ENCODE measurements at places on chromosomes 5 and 9.

GRCh38 chr5:135723491-135723890 is 111.0 kb upstream of the SLC25A48 start:
- DNase-seq, result no peak

GRCh38 chr5:72110394-72111013 is 3.2 kb downstream of the MAP1B start:
- no peak for DNase-seq

GRCh38 chr5:88658886-88659285 is 224.1 kb downstream of the MEF2C start:
- no peak for DNase-seq

GRCh38 chr5:175027390-175027789 is 303.0 kb downstream of the MSX2 start:
- DNase-seq, result no peak

GRCh38 chr5:146660376-146660960 is 144.5 kb upstream of the GPR151 start:
- DNase-seq, result no peak

DNA sequence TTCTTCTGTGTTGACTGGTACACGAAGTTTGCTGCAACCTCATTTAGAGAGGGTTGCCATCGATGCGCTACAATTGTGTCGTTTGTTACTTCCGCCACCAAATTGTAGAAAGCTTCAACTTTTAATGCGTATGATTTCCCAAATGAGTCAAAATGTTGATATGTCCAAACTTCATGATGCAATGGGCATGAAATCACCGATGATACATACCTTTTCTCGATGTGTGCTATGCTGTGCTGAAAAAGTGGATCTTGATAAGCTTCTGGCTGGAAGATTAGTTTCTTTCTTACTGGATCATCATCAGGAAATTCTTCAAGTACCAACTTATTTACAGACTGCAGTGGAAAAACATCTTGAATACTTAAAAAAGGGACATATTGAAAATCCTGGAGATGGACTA is 65.7 kb downstream of the TMEM38B start:
- no peak for DNase-seq

GRCh38 chr5:2111569-2112105 is 228.9 kb upstream of the IRX4 start:
- DNase-seq, result no peak

DNA sequence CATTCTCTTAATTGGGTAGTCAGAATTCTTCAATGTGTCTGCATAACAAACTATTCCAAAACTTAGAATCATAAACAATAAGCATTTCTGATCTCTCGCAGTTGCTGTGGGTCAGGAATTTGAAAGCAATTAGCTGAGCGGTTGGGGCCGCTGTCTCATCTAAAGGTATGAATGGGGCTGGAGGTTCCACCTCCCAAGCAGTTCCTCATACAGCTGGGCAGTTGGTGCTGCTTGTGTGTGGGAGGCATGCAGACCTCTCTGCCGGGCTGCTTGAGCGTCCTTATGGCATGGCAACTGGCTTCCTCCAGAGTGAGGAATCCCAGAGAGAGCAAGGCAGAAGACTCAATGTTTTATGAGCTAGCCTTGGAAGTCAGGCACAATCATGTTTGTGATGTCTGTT is 30.2 kb upstream of the SEMA4D start:
- DNase-seq, result no peak

DNA sequence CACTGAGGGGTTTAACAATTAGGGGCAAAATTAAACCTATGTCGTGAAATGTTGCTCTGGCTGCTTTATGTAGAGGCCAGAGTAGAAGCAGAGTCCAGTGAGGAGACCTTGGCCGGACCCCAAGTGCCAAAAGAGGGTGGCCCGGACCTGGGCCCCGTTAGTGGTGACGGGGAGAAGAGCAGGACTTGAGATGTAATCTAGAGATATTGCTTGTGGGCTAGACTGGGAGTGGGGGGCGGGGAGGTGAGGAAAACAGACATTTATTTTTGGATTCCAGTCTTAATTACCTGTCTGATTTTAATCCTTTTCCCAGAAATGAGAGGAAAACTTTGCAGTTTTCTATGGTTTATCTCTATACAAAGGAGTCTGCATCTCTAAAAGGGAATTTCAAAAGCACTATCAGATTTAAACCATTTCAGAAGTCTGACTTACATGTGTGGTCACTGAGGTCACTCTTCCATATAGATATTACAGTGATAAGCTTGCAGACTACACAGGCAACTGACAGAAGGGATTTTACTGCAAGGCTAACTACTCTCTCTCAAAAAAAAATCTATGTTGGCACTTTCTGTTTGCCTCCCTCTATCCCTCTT is 108.1 kb downstream of the MED27 start:
- no peak for DNase-seq

GRCh38 chr9:83688921-83689320 is 18.8 kb downstream of the UBQLN1 start:
- no peak for DNase-seq

DNA sequence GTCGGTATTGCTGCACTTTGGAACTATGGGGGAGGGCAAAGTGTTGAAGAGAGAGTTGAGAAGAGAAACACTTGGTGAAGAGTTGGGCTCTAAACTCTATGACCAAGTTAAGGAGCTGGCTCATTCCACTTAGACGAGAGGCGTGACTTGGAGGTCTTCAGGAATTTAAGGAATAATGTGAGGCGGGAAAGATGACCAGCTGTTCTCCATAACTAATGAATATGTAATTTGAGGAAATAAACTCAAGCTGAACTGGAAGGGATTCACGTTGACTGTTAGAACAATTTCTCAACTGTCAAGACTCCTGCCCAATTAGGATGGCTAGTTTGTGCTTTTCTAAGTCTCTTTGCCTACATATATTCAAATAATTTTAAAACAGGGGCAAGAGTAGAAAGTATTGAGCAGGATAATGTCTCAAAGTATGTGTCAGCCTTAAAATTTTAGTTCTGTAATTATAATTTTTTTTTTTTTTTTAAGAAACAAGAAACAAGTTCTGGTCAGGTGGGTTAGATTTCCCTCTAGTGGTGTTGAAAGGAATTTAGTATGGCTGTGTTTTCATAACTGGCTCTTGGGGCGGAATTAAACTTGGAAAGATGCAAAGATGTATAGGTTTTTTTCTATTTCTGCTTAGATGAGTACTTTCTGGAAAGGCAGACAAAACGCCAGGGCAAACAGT is 33.4 kb downstream of the TMEM252 start:
- no peak for DNase-seq

GRCh38 chr9:134564431-134565170 is 77.0 kb upstream of the COL5A1 start:
- no peak for DNase-seq

DNA sequence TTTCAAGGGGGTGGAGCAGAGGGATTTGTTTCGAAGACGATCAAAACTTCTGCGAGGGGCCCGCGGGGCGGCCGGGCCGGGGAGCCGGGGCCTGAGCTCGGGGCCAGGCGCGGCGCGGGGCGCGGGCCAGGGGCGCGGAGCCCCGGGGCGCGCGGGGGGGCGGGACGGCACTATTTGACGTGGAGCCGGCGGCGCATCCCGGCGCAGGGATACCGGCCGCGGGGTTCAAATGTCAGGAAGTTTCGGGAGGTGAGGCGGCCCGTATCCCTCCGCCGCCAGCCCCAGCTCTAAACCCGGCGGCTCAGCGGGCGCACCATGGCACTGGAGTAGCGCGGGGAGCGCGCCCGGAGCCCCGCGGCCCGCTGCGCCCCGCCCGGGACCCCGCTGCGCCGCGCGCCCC is at the start of gene LMX1B:
Gene LMX1B, plus strand, starts transcription at position 278 of the 400 bp plus-strand sequence. CDS start 522 bp downstream, outside the sequence.
- DNase-seq, result no peak

GRCh38 chr9:101333490-101333889 is 51.3 kb downstream of the BAAT start:
- no peak for DNase-seq

DNA sequence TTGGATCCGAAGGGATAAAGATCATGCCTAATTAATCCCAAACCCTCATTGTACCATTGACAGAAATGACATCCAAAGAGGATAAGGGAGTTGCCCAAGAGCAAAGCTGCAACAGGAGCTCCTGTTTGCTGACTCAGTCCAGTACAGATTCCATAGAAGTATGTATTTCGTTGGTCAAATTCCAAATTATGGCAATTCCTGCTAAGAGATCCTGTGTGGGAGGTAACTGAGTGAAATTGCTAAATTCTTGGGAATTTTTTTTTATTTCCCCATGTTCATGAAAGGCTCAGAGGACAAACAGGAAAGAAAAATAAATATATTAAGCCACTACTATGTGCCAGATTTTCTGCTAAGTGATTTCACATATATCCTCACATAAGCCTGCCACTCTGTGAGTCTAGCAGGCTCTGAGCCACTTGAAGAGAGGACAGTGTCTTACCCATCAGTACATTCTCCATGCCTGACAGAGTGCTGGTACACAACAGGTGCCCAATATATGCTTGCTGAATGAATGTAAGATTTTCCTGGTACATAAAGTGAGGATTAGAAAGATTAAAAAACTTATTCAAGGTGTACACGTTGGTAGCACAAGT is 132.7 kb downstream of the GLIS3 start:
- no peak for DNase-seq

GRCh38 chr5:1868886-1869475 is 13.7 kb downstream of the IRX4 start:
- DNase-seq, result no peak

DNA sequence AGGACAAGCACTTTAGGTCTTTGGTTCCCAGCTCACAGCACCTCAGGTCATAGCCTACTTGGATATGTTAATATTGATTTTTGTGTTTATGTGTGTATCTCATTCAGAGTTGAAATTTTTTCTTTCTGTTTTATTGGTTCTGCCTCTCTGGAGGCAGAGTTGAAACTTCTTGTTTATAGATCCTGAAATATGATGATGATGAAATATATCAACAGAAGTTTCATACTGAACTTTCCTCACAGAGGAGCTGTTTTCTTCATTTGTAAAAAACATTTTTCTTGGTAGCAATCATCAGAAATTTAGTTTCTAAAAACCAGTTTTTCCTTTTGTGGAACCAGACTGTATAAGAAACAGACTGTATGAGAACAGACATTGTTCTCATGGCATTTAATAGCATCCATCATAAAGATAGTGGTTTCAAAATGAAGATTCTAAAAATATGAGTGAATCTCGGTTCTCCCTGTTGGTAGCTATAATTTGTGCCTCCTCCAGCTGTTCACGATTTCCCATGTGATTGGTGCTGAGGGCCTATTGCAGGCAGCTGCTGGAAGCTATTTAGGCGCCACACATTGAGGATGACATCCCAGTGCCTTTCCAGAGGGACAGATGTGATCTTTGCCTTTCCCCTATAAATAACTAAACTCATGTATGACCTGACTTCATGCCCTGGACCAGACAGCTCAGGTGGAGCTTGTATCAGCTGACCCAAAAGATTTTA is 39.5 kb upstream of the CFAP157 start:
- DNase-seq, result no peak

DNA sequence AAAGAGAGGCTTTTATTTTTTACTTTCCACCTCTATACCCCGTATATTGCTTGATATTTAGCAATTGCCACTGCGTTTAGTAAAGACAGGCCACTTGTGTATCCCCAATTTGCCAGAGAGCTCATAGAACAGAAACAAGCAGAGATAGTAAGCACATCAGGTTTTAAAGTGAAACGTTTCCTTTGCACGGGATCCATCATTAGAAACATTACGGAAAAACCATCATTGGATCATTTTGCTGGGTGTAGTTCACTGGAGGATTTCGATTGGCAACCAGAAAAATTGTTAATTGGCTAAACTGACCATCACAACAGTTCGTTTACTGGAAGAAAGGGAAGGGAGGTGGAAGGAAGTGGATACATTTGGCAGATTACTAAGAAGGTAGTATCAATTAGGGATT is 149.4 kb upstream of the STK32A start:
- DNase-seq, result no peak

- DNase-seq, result no peak
Observed at GRCh38 chr5:181045316-181045715, 5.2 kb downstream of the BTNL9 start.

DNA sequence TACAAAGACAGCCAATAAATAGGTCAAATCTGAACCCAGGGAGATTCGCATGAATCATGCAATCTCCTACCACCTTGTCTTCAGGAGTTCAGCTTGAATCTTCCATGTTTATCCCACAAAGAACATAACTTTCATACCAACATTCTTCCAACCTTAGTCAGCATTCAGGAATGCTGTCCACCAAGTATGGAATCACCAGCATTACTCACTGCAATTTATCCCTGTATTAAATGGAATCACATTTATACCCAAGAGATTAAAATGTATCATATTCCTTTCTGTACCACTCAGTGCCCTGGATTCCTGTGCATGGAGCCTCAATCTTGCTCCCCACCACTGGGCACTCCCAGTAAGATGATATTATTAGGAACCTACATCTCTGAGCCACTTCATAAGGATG is 162.6 kb downstream of the GLIS3 start:
- DNase-seq, result no peak

DNA sequence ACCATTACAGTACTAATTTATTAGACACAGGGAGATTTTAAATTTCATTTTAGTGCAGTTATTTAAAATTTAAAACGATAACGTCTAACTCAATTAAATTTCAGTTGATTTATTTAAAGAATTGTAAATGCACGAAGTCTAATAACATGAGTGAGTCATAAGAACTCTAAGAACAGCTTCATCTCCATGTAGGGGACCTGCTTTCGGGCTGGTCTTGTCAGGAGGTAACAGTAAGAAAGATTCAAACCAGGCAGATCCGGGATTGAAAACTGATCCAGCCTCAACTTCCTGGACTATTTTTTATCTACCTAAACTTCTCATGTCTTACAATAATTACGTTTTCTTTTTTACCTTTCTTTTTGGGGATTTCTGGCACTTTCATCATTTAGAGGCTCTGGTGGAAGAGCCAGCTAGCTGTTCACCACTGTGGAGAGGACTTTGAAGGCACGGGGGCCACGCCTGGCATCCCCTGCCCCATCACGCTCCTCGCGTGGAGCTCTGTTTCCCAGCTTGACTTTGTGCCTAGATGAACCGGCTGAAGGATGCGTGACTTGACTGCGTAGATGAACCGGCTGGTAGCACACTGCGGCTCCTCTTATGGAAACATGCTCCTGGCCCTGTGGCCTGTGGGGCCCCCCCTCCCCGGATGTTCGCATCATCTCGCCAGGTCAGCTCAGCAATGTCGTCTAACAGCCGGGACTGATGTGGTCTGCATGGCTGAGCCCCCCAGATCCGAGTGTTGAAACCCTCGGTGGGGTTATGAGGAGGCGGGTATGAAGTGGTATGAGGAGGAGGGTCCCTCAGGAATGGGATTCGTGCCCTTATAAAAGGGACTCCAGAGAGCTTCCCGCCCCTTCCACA is 26.0 kb downstream of the NDUFS6 start:
- DNase-seq, result no peak

- DNase-seq, result no peak
Observed at GRCh38 chr9:129272348-129273025, 94.4 kb upstream of the IER5L start.

DNA sequence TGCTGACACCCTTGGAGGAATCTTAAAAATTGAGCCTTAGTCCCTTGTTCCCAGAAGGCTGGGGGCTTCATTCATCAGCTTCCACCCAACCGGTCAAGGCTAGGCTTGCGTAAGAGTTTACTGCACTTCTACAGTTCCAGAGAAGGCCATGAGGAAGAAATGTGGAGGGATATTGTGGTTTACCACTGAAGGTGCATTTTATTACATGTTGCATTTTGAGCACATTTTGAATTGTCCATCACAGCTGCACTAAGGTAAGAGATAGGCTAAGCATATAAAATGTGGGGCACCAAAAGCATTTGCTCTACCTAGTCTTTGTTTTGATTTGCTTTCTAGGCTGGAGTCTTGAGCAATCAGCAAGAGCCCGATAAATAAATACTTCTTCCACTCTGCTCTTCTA is 167.1 kb upstream of the PAPPA start:
- DNase-seq, result no peak

- DNase-seq, result no peak
Observed at GRCh38 chr5:170342153-170342725, 44.7 kb upstream of the LCP2 start.

Measured in SHP77 (cell line).